ENCODE measurements at places on chromosomes 6 and 20.
A peak's percentile ranks its signal among the peaks of the same experiment; 100 is the strongest.

DNA sequence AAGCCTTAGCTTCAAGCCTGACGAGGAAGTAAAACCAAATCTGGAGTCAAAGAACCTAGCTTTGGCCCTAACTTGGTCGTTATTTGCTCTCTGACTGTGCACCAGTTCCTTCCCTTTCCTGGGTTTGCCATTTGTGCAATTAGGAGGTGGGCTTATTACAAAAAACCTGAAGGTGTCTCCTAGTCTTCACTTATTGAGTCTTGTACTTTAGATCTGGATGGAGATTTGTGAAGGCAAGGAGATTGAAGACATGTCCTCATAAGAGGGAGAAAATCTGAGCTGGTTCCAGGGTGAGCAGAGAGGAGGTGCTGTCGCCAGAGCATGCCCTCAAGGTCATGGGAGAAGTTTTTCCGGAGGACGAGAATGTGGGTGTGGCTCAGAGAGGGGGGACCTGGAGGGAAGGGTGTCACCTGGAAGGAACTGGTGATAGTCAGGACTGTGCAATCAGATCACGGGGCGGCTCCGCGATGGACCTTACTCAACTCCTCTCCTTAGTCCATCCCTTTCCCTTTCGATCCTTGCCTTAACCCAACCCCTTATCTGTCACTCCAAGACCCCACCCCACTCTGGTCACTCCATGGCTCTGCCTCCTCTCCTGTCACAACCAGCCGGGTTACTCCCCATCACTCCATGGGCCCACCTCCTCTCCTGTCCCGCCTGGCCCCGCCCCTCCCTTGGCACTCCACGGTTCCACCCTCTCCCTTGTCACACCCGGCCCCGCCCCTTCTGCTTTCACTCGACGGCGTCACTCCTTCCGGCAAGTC, 588 bp upstream of the ACSS2 start:
- peak; percentile 100 for DNase-seq

- DNase-seq, result no peak
Observed at GRCh38 chr6:151757506-151757955, 50.0 kb upstream of the ESR1 start.

- DNase-seq, result no peak
Observed at GRCh38 chr20:59153355-59153681, 10.3 kb upstream of the ZNF831 start.

- DNase-seq, result no peak
Observed at GRCh38 chr6:18432180-18432579, 45.0 kb downstream of the RNF144B start.

DNA sequence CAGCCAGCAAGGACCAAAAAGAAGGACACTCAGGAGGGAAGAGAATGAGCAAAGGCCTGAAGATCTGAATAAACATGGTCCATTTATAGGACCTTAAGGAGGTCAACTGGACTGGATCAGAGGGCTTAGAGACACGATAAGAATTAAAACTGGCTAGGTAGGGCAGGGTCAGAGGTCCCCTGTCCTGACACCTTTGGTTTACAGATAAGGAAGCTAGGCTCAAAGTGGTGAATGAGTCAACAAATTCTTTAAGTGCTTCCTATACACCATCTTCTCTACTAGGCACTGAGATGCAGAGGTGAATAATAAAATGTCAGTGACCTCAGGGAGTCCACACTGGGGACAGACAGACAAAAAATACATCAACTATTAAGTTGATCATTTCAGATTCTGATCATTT, 70.3 kb downstream of the HIVEP2 start:
- DNase-seq, result no peak

- no peak for DNase-seq
Observed at GRCh38 chr6:111428811-111429210, 54.2 kb downstream of the REV3L start.
